ENCODE measurements at places on chromosomes 2 and 18. TPM values are rescaled to one million over a fixed set of nuclear protein-coding genes. Genes with fewer than 3 reads are reported as not detected.

DNA sequence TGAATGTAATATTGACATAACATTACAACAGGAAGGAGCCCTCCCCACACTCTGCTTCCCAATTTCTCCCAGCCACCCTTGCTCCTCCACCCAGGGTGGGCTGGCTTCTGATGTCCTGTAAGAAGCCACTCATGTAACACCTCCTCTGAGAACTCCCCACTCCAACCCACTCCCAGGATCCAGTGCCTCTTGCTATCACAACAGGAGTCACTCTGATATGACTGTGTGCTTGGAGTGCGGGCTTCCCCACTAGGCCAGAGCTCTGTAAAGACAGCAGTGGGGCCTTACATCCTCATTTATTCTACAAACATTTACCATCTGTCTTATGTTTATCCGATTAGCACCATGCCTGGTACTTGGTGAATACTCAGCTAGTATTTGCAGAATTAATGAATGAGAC lies 65.1 kb downstream of the PTGR3 start:
- no peak for DNase-seq

CNTNAP5 gene
- not detected for total RNA-seq

HRH4 gene
- 0.13 TPM for total RNA-seq

DNA sequence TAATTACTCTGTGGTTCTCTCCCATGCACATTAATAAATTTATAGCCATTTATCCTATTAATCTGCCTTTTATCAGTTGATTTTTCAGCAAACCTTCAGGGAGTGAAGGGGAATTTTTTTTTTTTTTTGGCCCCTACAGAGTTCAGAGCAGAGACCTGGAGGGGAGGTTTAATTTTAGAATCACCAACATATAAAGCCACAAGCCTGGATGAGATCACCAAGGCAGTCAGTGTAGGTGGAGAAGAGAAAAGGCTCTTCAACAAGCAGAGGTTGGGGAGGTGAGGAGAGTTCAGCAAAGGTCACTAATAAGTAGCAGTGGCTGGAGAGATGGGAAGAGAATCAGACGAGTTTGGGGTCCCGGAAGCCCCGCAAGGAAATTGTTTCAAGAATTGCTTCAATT lies 48.4 kb upstream of the SPTBN1 start:
- no peak for DNase-seq

- DNase-seq: peak; percentile 67
These were observed 1.2 kb downstream of the STK17B start for GRCh38 chr2:196170213-196170605.
